Adipocyte (in vitro differentiated cells): ENCODE measurements at places on chromosomes 12 and 14.

DNA sequence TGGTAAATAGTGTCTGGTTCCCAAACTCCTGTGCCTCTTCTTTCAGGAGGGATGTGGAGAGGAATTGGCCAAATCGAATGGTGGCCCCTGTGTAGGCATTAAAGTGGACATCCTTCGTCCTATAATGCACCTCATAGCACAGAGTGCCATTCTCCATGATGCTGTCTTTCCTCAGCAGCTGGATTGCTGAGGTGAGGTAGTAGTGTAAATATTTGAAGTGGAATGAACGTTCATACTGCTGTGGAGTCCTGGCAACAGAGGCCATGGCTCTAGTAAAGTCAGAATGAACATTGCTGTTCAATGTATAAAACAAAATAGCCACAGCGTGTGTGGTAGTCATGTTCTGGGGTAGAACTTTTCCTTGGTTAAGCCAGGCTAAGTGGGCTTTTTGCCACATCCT, 2.7 kb downstream of the ART4 start:
- no peak for DNase-seq

DNA sequence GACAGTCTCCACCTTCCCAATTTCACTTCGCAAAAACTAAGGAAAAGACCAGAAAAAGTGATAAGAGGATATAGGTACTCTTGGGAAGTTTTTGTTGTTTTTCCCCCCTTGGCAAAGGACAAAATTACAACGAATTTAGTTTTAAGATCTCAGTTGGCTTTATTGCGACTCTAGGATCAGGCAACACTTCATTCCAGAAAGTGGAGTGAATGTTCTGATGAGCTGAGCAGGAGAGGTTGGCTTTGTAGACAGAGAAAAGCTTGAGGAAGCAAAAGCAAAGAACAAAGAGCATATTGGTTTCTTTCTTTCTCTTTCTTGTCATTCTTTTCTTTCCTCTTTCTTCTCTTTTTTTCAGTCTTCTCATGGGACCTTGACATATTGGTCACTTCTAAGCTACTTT, 640 bp upstream of the ZFYVE1 start:
- DNase-seq = no peak

- no peak for DNase-seq
These were observed 10.4 kb downstream of the SAV1 start for GRCh38 chr14:50657753-50658152.

DNA sequence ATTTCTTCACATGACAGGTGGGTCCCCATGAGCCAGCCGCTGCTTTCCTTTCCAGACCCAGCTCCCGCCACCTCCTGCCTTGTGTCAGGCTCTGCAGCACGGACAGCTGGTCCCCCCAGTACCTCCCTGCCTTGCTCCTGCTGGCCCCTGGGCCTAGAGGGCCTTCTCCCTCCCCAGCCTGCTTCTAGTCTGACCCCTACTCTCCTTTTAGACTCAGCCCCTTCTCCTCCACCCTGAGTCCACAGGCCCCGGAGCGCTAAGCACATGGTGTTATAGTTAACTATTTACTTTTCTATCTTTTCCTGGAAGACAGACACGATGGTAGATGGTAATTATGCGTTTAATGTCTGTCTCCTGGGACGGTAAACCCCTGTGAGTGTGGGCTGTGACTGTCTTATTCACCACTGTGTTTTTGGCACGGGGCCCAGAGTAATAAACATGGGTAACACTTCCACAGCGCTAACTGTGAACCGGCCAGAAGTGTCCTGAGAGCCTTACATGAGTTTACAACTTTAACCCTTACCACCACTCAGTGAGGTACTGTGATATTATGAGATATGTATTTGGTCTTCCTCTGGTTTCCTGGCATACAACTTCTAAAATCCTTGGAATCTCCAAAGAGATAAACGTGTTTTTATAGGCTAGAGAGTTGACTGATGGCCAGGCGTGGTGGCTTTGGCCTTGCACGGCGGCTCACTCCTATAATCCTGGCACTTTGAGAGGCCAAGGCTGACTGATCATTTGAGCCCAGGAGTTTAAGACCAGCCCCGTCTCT, 41.2 kb downstream of the DGLUCY start:
- DNase-seq = no peak

DNA sequence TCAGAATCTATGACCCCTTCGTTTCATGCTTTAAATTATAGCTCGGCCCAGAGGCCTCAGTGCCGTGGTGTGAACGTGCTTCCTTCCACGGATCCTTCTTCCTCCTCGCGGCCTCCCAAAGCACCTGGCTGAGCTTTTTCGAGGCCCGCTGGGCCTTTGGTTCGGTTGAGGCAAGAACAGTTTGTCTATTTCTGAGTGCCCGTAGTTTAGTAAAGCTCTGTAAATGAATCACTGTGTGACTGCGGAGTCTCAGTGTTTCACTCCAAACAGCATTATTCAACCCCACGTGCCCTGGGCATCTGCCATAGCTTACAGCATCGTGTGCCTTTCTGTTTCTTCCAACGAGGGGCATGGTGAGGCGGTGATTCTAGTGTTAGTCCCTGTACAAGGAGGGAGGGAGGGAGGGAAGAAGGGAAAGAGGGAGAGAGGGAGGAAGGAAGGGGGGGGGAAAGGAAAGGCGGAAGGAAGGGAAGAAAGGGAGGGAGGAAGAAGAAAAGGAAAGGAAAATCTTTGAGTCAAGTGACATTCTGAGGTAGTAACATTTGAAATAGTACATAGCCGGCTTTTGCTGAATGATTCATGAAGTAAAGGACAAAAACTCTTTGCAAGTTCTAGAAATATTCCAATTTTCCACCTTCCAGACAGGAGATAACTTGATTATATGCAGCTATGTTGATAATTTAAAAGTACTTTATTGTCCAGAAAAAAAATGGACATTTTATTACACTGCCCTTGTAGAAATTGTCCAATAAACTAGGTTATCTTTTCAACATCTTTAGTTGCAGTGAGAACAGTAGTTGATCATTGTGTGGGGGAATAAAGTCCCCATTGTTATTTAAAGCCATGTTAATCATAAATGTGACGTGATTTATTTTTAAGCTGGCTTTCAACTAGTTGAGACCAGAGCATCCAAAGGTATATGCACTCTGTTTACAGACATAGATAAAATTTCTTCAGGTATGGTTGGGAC, 1.2 kb upstream of the TRIM9 start:
- DNase-seq = peak; percentile 4

GRCh38 chr14:53151523-53152183, 1.5 kb downstream of the DDHD1 start:
- DNase-seq = peak; percentile 73

- DNase-seq = peak; percentile 72
These were observed 17.8 kb downstream of the TAS2R50 start for GRCh38 chr12:10968765-10969456.

GRCh38 chr12:84131076-84131475, 781.5 kb downstream of the SLC6A15 start:
- DNase-seq = peak; percentile 78
